ENCODE measurements at places on chromosomes 2 and 18.

DNA sequence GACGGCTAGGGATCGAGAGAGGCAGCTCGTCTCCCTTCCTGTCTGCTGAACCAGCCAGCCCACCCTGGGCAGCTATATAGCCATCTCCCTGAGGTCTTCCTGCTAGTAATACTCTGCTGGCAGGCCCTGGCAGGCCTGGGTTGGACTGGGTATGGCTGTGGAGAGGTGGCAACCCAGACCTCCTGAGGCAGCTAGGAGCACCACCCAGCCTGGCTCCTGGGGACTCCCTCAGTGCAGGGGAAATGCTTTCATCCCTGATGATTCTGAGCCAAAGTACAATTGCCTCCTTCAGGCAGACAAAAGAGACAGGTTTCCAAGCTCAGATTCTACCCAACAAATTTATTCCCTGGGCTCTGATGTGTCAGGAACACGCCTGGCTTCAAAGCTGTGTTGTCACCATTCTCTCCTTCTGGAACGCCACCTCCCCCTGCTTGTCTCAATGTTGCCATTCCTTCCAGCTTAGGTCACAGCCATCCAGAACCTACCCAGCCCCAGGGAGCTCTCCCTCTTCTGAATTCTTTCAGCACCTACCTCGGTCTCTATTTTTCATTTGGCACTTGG is 4.7 kb upstream of the DNAJB2 start:
- DNase-seq, result no peak

DNA sequence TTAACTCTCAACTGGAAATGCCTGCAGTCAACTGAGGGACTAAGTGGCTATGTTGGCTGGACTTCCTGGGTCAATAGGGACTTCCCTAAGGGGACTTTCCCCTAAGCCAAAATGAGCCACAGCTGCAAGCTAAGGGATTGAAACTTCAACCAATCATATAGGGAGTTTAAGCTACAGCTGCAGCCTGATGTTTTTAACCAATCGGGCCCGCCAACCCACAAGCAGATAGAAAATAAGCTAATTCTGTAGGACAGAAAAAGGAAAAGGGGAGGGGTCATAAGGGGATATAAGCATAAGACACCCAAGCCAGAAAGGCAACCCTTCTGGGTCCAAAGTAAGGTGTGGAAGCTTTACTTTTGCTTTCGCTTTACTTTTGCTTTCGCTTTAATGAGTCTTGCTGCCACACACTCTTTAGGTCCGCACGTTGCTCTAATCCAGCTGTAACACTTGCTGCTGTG is 927.5 kb downstream of the ERBB4 start:
- DNase-seq, result no peak

DNA sequence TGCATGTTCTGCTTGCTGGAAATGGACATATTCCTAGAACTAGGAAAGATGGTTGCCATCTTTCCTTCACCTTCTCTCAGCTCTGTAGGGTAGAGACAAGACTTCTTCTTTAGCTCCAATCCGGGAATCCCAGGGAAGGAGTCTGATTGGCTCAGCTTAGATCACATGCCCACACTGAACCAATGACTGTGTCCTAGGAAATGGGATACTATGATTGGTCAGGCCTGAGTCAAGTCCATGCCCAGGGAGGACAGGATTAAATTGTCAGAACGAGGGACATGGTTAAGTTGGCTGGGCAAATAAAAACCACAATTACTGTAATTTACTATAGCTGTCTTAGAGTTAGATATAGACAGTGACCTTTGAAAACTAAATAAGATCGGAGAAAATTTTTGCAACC is 31.4 kb downstream of the SEMA4F start:
- DNase-seq, result no peak

DNA sequence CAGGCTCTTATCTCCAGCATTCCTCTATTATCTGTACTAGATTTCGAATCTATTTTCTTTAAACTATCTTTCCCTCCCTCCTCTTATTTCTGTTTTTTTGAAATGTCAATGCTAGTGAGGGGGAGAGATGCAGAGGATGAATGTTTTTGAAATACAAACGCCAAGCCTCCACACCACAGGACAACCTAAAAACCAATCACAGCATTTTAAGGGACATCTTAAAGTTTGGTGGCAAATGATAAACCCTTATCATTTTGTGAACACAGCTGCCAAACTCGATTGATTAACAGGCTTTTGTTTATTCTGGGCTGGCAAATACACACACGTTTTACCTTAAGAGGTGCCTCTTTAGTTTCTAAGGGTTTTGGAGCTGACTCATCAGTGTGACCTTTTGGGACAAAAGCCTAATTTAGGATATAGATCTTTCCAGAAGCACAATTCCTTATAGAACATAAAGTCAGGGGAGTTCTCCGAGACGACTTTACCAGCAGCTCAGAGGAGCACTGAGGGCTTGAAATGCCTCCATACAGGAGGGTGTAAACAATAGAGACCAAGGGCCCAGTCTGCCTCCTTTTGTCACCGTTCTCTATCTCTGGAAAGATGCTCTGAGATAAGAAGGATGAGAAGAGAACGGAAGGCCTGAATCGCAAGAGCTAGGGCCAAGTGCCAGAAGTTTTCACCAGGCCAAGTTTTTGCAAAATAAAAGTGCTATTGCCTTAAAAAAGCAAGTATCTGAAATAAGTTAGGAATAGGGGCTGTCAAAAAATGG is 4.2 kb upstream of the MEIS1 start:
- no peak for DNase-seq

GRCh38 chr2:216717491-216717901 is 22.1 kb upstream of the IGFBP5 start:
- DNase-seq, result no peak

GRCh38 chr18:79796531-79797405 is 970 bp upstream of the KCNG2 start:
- no peak for DNase-seq

- no peak for DNase-seq
These were observed 446.9 kb upstream of the NRP2 start for GRCh38 chr2:205235434-205235833.

DNA sequence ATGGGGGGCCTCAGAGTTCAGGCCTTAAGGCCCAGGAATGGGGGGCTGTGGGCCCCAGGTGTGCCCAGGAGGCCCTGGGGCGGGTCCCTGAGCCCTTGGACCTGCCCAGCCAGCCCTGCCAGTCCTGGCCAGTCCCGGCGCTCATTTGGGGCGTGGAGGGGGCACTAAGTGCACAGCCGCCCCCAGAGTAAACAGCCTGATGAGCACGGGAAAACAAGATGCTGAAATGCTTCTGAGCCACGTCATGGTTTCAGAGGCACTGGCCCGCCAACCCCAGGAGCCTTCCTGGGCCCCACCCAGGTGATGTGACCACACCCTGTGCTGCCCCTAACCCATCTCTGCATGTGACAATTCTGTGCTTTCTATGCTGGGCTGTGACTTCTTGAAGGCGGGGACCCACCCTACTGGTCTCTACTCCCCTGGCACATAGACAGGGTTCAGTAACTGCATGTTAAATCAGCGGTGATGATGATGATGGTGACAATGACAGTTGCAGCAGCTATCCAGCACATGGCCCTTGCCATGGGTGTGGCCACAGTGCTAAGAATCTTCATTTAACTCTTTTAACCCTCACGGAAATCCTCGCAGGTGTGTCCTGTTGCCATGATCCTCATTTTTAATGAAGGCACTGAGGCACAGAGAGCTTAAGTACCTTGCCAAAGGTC is 28.1 kb upstream of the ASPRV1 start:
- no peak for DNase-seq

GRCh38 chr2:74373221-74373676 is 6.9 kb downstream of the DCTN1 start:
- DNase-seq, result no peak

- no peak for DNase-seq
These were observed 1.5 kb downstream of the POU3F3 start for GRCh38 chr2:104855221-104856085.

DNA sequence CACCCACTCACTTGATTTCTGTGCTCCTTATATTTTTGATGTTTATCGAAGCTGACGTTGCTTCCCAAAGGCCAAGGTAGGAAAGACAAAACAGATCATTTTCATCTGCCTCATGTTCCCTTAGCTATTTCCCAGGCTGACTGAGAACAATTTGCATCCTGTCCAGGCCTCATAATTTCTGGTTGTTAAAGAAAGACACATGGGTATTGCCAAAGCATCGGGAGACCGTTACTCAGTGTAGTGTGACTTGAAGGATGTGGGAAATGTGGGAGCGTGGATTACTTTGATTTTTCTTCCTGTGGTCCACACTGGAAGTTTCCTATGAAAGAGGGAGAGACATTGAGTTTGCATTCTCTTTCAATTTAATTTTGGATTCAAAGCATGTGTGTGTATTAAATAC is 204.6 kb downstream of the TRIB2 start:
- DNase-seq, result no peak

DNA sequence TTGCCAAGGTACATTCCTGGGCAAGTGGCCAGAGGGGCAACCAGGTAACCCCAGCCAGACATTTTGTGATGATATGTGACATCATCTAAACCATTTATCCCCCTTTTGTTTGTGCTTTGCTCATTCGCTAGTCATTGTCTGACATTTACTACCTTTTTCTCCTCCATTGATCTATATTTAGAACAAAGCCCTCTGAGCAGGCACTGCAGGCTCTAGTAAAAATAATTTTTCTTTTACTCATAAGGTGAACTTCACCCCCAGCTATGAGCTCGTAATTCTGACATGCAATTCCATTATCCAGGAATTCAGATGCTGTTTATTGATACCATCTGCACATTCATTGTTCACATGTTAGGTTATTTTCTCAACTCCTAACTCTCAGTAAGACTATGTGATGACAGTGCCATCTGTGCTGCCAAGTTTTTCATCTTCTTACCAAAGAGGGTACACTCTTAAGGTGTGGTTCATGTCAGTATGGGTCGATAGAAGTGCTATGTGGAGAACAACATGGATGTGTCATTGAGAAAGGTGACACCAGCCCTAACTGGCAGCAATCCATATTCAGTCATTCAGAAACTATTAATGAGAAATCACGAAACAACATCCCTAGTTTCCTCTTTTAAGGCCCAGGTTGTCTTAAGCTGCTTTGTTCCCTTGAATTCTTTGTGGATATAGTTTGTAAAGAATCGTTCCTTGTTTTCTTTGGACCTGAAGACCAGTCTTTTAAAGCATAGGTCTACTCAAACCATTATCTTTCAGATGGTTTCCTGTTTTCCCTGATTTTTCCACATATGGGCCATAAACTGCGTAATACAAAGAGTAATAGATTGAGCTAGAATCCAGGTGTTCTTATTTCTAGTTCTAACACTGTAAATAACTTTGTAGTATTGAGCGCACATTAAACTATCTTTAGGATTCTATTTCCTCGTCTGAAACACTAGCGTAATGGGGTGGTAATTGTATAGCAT is 978.1 kb upstream of the CDH2 start:
- DNase-seq, result no peak

DNA sequence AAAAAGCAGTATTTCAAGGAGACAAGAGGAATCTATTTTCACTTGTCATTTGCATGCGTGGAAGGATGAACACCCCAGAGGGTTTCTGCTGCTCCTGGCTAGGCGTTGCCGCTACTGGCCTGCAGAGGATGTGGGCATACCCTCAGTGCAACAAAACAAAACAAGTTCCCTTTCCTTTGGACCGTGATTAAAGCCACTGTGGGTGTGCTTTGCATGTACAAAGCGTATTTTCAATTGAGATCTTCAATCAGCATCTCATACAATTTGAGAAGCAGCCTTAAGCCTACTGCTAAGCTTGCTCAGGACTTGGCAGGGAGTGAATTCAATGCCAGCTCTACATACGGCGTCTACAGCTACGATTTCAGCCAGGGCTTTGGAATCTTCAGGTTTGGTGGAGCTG is 298.4 kb downstream of the LPIN1 start:
- no peak for DNase-seq

GRCh38 chr18:12907258-12907925 is 23.4 kb upstream of the PTPN2 start:
- DNase-seq, result no peak

DNA sequence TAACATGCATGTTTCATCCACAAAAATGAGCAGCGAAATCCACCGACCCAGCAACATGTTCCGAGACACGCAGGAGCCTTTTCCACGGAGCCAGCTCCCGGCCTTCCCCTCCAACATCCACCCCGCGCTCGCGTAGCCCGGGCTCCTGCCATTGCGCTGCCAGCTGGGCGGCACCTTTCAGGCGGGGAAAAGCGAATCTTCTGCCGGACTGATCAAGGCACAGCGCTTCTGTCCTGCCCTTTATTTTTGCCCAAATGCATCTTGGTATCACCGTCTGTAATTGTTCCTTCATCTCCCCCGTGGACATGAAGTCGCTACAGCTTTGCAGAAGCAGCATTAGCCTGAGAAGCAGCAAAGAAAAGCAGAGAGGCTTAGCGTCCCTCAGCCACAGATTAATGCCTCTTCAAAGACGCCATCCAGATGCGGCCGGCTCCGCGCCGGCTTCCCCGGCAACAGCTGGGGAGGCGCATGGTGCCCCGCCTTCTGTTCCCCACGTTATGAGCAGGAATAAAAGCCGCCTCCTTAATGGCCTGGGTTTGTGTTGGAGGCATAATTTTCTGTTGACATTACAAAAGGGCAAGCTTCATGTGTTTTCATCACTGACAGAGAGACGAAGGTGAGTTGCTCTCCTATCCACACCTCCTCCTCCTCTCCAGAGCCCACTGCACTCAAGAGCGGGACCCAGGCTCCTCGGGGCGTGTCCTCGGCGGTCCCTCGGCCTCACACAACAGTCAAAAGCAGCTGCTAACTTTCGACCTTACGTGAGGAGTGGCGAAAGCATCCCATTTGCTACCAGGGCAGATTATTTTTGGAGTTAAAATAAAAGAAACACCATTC is 122.1 kb upstream of the SALL3 start:
- DNase-seq, result no peak

DNA sequence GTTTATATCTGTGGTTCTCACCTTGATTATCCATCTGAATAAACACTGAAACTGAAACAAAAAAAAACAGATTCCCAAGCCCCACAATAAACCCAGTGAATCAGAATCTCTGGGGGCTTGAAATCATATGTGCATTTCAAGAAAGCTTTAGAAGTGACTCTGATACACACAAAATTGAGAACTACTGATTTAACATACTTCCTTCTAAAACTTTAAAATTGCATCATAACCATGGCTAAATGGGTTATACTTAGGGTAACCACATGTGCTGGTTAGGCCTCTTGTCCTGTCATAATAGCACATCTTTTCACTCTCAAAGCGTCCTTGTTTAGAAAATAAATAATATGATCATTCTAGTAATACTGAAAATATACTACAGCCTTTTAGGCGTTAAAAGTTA is 100.9 kb downstream of the ATAD2B start:
- no peak for DNase-seq

DNA sequence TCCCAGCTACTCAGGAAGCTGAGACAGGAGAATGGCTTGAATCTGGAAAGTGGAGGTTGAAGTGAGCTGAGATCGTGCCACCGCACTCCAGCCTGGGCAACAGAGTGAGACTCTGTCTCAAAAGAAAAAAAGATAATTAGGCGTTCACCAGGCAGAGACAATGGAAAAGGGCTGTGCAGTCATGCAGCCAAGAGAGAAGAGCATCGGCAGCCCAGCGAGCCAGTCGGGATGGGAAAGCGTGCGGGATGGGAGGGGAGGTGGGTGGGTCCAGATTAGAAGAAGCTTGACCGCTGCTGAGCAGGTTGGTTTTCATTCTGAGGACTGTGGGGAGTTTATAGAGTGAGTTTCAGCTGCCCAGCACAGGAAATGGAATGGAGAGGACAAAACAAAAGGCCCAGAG is 15.0 kb upstream of the CYS1 start:
- no peak for DNase-seq

- DNase-seq, result no peak
These were observed 562.4 kb downstream of the RNF144A start for GRCh38 chr2:7479603-7480002.

GRCh38 chr2:238169708-238170251 is 11.0 kb downstream of the ERFE start:
- DNase-seq, result no peak

GRCh38 chr2:102317715-102318114 is 6.4 kb downstream of the IL1RL1 start:
- no peak for DNase-seq

- no peak for DNase-seq
These were observed 1293.9 kb upstream of the LRRTM1 start for GRCh38 chr2:81598453-81598852.

Measured in iPS DF 19.7 (cell line).